ENCODE measurements at places on chromosomes 6 and 20.

- DNase-seq: no peak
Measured at GRCh38 chr20:9928281-9928737, 89.4 kb upstream of the PAK5 start.

DNA sequence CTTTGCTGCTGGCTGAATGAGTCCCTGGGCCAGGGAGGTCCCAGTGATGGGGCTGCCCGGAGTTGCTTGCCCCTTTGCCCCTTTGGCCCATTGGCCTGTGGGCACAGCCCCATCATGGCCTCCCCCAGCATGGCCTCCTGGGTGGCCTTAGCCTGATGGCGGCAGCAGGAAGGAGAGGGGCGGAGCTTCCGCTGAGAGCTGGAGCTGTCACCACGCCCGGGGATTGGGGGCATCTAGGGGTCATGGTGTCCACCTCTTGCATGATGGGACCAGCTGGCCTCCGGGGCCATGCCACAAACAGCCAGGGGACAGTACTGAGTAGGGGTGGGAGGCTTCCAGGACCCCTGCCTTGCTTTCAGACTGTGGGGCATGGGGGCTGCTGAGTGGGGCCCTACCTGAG lies 31.5 kb upstream of the GATA5 start:
- no peak for DNase-seq

DNA sequence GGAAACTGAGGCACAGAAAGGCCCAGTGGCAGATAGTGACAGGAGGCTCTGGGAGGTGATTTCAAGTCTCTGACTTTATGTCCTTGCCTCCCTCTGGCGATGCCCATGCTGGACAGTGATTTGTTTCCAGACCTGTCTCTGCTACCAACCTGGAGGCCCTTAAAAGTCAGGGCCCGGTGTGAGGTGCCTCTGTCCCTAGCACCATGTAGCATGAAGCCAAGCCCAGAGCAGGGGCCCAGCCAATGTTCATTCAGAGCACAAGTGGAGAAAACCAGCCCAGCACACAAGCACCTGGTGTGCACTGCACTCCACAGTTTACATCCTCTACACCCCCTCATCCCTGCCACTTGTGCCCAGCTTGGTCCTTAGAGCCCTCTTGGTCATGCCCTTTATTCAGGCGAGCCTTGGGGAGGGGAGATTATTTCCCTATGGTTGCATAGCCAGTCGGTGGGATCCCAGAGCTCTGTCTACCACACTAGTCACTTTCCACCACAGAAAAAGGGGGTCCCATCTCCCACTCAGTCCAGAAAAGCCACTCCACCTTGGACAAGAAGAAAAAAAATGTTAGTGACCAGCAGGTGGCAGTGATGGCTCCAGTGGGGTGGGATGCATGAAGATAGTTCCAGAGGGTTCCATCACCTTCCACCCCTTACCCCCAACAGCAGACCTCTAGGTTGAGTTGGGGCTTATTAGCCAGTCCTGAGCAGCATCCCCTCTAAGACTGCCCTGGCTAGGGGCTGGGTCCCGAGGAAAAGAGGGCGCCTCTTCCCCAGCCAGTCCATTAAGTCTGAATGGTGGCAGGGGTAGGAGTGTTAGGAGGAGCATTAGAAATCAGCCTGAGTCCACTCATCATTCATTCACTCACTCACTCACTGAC lies 30.9 kb downstream of the KIAA1755 start:
- DNase-seq: peak; percentile 27

GRCh38 chr20:10367693-10367942 lies 66.4 kb downstream of the MKKS start:
- no peak for DNase-seq

GRCh38 chr20:58125726-58126125 lies 102.7 kb downstream of the ANKRD60 start:
- DNase-seq: no peak

- DNase-seq: no peak
Measured at GRCh38 chr20:23917024-23917725, 37.6 kb upstream of the CST5 start.

DNA sequence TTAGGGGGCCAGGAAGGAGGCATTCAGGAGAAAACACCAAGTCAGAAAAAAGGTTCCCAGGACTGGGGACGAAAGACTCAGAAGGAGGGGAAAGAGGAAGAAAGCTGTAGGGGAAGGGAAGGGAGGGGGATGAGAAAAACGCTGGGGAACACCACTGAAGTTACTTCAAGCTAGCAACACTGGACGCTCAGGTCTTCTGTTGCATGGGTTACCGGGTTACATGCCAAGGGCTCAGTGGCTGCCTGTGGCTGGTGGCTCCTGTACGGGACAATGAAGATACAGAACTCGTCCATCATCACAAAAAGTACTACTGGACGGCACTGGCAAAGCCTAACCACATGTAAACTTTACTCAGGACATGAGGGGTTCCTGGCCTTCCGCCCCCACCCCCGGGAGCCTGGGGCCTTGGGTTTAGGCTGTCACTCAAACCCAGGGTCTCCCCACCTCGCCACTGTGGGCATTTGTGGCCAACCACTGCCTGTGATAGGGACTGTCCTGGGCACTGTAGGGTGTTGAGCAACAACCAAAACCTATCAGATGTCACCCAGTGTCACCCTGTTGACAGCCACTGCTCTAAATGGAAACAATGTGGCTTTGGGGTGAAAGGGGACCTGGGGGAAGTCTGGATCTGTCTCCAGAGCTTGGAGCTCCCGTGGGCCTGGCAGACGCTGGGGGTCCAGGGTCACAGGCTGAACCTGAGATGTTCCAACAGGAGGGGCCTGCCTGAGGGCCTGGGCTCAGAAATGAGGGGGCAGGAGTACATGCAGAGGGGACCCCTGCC lies 40.3 kb upstream of the CD93 start:
- DNase-seq: no peak

DNA sequence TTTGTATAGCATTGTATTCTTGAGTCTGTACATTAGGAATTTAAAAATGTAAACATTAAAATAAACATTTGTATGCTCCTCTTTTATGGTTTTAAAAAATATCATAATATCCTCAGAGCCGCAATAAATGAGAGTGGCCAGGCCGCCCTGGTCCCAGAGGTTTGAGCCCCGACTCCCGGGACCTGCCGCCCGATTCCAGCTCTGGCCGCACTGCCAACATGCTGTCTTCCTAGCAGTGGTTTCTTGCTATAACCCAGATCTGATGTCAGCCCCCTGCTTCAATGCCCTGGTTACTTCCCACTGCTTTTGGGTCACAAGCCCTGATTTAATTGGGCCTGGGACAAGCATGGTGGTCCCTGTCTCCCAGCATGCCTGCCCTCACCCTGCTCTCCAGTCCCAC lies 5.4 kb upstream of the ARID1B start:
- no peak for DNase-seq

DNA sequence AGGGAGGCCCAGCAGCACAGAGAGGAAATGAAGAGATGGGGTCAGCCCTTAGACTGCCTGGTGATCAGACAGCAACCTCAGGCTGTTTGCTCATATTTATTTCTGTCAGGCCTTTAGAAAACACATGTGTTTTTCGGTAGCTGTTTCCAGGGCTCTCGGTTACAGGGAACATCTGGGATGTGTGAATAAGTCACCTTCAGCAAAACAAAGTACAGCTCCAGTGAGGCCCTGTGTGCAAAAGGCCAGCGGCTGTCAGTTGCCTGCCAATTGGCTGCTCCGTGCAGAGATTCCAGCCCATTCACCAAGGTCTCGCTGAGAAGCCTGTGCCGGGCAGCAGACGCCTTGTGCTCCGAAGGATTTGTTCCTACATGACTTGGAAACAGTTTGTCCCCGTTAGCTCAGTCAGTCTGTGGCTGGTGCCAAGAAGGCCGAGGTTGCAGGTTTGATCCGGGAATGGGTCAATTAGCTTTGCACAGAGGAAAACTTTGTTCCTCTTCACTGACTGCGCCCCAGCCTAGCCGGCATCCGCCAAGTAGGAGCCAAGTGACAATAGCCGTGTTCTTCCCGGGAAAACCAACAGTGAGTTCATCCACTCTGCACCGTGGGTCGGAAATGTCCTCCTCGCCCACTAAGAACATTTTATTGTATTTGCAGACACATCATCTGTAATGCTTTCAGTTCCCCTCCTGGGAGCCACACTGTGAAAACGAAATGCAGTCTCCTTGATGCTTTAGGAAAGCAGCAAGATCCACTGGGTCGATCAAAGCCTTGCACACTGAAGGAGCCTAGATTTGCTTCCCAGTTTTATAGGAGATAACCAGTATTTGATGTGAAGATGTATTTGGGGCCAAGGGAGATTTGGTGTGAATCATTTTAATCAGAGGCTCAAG lies 315.4 kb upstream of the CDYL start:
- no peak for DNase-seq

GRCh38 chr6:68114463-68115047 lies 520.5 kb upstream of the ADGRB3 start:
- DNase-seq: no peak

GRCh38 chr6:33927616-33928015 lies 123.8 kb upstream of the MLN start:
- no peak for DNase-seq

DNA sequence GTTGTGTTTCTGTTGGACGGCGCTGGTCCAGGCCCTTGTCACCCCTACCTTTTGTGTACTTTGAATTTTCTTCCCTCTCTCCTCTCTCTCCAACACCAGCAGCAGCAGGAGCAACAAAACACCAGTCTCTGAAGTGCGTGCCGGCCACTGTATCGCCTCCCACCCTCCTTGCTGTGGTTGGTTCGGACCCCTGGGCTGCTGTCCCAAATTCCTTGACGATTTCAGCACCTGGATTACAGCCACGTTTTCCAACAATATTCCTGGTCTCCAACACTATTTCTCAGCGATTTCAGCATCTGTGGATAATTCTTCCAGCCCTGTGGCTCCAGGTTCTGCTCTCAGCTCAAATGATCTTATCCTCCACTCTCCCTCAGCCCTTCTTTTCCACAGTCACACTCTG lies 11.8 kb downstream of the MAS1 start:
- DNase-seq: no peak

DNA sequence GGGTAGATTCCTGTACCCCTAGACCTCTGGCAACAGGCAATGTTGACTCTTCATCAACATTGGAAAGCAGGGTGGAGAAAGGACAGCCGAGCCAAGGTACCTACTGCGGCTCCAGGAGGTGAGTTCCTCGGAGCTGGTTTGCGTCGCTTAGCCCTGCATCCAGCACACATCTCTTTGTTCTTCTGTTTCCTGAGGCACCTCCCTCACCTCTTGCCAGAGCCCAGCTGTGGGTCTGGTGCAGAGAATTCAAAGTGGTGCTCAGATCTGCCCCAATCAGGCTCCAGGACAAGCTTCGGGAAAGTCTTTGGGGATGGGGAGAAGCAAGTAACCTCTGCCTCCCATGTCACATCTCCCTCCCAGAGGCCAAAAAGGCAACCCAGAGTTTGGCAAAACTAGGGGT lies 2.2 kb downstream of the KCNG1 start:
- no peak for DNase-seq
